Kidney epithelial cell (primary cell): ENCODE measurements at places on chromosomes 7 and 10. TPM values are rescaled to one million over a fixed set of nuclear protein-coding genes. Genes with fewer than 3 reads are reported as not detected.

- DNase-seq, result no peak
These were observed 456.4 kb upstream of the PFKP start for GRCh38 chr10:2610946-2611345.

The ZFAND2A gene
- total RNA-seq, result 28.0 and 33.2 TPM in 2 replicates

DNA sequence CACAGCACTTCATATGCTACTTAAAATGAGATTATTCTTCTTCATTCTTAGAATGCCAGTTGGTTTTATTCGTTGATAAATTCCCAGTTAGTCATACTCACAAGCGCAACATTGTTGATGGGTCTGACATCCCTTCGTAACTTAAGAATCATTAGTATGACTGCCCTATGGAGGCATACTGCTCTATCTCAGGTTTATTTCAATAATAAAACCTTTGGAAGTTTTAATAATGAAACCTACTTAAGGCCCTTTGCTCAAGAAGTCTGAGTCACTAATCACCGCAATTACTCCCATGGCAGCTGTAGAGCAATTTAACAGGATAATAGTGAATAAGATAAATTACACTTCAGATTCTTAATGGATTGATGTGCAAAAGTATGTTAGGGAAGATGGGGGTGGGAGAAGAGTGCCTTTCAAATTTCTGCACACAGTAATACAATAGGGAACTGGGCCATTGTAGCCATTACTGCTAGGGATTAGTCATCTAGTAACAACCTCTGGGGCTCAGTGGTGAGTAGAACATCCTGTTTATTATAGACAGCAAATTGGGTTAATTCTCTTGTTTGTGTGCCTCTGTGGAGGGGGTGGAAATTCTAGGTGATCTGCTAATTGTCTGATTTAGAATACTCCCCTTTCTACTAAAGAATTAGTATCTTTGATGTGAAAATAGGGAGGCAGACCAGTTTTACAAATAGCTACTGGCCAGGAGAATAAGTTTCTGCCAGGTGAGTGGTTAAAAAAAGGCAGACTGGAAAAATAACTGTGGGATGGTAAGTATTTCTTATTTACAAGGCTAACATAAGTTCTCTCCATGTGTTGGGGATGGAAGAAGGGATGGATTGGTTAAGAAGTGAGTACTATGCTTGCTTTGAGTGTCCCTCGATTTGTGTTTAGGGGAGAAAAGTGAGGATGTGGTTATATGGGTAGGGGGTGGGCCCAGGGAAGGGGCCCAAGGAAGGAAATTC is 74.5 kb upstream of the VKORC1L1 start:
- no peak for DNase-seq

GRCh38 chr7:120760050-120760449 is 97.9 kb downstream of the TSPAN12 start:
- DNase-seq, result no peak

DNA sequence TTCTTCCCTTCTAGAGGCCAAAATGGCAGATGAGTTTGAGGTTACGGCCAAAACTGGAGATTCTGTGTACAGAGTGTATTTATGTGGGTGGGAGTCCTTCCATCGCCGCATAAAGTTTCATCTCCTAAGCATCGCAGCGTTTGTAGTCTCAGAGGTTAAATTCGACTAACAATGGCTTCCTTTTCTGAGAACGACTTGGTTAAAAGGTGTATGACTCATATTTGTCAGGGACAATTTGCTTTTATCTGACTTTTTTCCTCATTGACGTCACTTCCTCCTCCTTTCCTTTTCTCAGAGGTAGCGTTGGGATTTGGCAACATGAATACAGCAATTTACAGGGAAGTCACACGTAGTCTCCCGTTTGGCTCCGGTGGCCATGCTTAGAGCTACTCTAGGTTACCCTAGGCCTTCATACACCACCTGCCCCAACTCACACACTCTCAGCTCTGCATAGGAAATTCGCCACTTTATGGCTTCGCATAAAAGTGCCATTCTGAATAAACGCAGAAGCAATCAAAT is 37.6 kb upstream of the TCF7L2 start:
- DNase-seq, result peak; percentile 63

- no peak for DNase-seq
These were observed 239.1 kb upstream of the AUTS2 start for GRCh38 chr7:69359003-69359700.

DNA sequence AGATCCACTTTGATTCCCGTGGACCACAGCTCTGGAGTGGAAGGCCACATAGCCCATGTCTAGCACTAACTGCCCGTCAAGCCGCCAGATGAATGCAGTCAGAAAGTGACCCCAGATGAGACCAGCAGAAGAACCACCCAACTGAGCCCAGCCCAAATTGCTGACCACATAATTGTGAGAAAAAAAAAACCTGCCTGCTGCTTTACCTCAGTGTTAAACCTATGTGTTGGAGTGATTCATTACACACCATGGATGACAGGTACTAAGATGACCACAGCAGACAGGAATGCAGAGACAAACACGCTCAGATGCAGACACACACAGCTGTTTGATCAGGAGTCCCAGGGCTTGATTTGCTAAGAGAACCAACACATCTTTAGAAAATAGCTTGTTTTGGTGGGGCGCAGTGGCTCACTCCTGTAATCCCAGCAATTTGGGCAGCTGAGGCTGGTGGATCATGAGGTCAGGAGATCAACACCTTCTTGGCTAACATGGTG is 168.1 kb upstream of the PPP2R2D start:
- DNase-seq, result no peak

DNA sequence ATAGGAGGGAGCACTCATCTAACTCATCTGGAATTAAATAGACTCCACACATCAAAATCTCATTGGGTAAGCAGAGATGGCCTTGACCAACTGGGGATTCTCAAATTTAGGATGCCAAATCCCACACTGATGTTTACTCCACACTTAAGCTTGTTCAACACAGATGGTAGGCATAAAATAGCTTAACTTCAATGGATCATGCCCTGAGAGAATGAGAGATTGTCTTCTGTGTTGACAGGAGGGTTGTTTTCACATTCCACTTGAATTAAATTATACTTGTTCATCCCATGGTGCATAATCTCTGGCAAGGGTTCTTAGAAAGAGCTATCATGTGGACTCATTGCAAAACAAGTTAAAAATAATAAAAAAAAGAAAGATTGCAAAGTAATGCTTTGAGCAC is 391.4 kb downstream of the PLXDC2 start:
- no peak for DNase-seq

The PIK3AP1 gene
- 8.9 and 10.5 TPM in 2 replicates for total RNA-seq
